ENCODE measurements at places on chromosomes 5 and 9.

DNA sequence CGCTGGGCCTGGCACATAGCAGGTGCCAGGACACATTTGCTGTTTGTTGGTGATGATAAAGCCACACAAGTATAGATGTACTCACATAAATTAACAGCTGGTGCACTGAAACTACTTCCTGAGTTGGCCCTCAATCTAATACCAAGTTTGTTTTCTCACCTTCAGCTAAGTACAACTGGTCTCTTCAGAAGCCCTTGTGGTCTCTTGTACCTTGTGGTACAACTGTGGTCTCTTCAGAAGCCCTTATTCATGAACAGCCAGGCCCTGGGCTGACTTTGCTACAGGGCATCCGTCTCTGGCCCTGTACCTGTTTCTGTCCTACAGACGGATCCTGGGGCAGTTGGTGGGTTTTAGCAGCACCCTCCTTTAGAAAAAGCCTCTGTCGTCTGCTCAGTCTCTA is 81.5 kb downstream of the DAB2IP start:
- no peak for DNase-seq

- no peak for DNase-seq
Measured at GRCh38 chr9:98099898-98100297, 19.1 kb downstream of the TRIM14 start.

DNA sequence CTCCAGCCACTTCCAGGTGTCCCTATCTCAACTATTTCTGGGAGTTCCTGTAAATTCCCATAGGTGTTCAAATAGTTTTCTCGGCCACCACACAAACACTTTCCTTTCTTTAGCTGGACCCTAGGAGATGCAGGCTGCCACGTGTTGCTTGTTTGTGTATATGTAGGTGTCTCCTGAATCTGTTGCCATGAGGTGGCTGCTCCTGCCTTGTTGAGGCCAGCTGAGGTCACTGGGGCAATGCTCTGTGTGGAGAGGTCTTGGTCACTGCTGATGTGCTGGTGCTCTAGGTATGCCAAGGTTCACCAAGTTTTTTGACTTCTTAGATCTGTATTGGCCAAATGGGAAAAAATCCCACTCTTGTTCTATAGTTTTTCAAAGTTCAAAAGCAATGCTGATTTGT is 132.5 kb upstream of the CHD1 start:
- no peak for DNase-seq

GRCh38 chr5:136484808-136485325 is 119.5 kb upstream of the TRPC7 start:
- DNase-seq, result no peak

DNA sequence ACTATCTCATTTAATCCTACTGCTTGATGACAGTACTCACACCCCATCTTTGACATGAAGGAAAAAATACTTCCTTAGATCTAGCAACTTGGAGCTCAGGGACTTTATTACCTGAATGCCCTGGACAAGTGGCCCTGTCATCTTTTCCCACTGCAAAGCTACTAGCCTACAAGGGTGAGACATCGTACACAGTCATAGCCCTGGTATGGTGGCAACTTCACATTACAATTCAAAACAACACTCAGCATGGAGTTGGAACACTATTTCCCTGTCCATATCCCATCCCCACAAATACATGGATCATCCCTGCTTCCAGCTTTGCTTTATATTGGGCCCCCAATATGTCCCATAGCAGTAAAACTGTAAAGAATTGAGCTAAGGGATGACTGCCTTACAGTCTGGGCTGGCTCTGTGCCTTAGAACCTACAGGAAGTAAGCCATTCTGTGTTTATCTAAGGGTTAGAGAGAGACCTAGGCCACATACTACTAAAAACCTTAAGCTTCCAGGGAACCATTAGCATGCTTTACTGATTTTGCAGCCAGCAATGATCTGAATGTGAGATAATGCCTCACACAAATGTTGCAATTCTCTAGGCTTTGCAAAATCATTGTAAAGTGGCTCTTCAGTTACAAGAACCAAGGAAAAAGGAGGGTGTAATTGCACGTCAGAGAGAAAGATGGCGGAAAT is 55.9 kb downstream of the OTULIN start:
- peak; percentile 69 for DNase-seq

- DNase-seq, result no peak
Measured at GRCh38 chr9:73059247-73059646, 92.4 kb upstream of the ANXA1 start.

GRCh38 chr9:74948937-74949336 is 3.8 kb downstream of the C9orf40 start:
- no peak for DNase-seq

DNA sequence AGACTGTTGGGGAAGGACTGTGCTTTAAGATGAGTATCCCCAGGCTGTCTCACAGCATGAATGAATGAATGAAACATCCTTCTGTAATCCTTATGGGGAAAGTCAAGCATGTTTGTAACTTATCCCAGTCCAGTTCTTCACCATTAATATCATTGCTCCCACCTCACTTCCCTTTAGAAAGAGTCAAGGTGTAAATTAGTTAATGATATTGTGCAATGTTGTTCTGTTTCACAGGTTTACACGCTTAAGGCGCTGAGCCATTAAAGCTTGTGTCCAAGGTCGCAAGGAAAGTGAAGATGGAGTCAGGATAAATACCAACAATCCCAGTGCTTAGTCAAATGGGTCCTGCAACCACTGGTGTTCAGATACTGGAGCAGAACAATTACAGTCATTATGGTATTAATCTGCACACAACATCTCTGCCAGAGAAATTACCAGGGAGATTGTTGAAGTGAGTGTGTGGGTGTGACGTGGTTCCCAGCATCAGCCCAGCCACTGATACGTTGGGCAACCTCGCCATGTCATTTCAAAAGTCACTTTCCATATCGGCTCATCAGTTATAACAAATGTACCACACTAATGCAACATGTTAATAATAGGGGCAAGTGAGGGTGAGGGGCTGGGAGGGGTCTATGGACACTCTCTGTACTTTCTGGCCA is 1.5 kb upstream of the MYO10 start:
- DNase-seq, result no peak

DNA sequence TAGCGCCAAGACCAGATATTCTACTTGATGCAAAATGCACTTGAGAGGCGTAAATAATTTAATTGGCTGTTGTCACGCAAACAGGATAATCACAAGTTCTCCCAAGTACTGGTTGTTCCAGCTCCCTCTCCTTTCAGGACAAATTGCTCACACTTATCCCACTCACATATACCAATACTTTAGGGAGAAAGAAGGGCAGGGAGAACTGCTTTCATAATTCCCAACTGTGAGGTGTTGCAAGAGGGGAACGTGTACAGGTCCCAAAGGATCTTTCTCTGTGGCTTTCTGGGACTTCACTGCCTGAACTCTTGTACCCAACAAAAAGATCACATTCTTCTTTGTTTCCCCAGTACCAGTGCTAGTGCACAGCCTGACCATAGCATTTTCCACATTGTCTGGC is 21.5 kb upstream of the TGFBI start:
- no peak for DNase-seq

DNA sequence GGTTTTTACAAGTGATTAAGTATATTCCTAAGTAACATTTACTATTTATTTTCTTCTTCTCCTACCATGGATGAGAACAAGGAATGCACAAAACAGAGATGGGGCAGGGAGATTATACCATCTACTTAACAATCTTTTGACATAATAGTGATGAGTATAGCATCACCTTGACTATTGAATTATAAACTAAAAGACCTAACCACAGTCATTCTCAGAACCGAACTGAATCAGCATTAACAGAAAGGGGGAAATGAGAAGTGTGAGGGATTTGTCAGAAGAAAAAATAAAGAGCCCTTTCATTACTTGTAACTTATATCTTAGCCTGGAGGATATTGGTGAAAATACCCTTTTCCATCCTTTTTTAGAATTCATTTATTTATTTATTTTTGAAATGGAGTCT is 21.9 kb downstream of the OR2Y1 start:
- DNase-seq, result no peak

Measured in AG04449 (cell line).